MM.1S (cell line): ENCODE measurements at places on chromosomes 3 and 15.
A peak's percentile ranks its signal among the peaks of the same experiment; 100 is the strongest.

GRCh38 chr15:78149805-78150751, 916 bp downstream of the IDH3A start:
- peak; percentile 24 for DNase-seq

GRCh38 chr3:177551431-177551836, 354.2 kb upstream of the TBL1XR1 start:
- no peak for DNase-seq

DNA sequence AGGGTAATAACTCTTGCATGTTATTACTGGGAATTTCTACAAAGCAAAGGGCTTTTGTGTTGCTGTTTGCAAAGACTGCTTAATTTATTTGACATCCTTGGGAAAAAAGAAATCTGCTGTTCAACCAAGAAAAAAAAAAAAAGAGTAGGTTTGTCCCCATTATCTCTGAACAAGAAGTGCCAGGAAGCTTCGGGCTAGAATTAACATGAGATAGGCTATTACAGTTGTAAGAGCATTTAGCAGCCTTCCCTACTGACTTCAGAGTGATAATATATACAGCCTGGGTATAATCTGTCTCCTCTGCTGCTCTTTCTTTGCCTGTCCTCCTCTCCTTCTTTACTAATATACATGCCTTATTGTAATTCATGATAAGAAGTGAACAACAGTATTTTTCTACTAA, 23.3 kb upstream of the CHMP2B start:
- DNase-seq: no peak

DNA sequence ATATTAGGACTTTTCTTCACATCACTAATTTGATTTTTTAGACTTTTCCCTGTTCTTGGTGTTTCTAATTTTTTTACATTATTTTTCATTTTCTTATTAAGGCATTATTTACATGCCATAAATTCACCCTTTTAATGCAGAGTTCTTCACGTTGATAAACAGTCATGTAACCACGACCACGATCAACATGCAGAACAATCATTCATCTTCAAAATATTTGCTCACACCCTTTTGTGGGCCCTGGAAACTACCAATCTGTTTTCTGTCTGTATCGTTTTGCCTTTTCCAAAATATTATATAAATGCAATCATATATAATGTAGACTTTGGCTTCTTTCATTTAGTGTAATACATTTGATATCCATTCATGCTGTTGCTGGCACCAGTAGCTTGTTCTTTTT, 48.7 kb downstream of the ARRDC4 start:
- DNase-seq: no peak

- no peak for DNase-seq
Observed at GRCh38 chr3:126996905-126997304, 14.0 kb downstream of the PLXNA1 start.

DNA sequence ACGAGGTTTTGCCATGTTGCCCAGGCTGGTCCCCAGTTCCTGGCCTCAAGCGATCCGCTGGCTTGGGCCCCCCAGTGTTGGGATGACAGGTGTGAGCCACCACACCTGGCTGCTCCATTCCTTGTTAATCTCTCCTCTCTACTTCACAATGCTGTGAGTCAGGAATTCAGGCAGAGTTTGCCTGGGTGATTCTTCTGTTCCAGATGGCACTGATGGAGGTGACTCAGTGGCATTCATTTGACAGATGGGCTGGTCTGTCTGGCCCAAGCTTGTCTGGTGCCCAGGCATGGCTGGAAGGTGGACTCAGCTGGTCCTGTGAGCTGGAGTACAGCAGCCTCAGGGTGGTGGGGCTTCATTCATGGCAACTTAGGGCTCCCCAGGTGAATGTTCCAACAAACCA, 43.2 kb downstream of the SLC6A20 start:
- DNase-seq: no peak

DNA sequence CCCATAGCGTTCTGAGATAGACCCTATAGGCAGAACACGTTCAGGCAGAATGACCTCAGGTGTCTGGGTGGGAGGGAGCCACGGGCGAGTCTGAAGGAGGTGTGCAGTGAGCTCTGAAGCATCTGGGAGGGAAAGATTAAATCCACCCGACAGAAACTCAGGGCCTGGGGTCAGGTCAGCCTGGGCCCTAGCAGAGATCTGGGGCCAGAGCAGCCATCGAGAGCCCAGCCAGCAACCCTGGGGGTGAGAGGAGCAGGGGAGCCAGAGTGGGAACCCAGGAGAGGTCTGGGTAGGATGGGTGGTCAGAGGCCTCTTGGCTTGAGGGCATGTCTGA, 22.1 kb downstream of the SNX33 start:
- no peak for DNase-seq

- no peak for DNase-seq
Observed at GRCh38 chr15:76075046-76075445, 15.3 kb downstream of the TMEM266 start.

DNA sequence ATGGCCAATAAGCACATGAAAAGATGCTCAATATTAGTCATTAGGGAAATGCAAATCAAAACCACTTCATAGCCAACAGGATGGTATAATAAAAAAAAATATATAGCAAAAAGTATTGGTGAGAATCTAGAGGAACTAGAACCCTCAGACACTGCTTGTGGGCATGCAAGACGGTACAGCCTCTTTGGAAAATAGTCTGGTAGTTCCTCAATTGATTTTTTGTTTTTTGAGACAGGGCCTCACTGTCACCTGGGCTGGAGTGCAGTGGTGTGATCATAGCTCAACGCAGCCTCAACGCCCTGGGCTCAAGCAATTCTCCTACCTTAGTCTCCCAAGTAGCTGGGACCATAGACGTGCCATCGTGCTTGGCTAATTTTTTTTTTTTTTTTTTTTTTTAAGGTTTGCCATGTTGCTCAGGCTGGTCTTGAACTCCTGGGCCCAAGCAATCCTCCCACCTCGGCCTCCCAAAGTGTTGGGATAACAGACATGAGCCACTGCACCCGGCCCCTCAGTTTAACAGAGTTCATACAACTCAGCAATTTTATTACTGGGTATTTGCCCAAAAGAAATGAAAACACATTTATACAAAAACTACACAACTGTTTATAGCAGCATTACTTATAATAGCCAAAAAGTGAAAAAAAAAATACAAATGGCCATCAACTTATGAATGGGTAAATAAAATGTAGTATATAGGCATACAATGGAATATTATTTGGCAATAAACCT, 5.1 kb downstream of the PRC1 start:
- DNase-seq: no peak

DNA sequence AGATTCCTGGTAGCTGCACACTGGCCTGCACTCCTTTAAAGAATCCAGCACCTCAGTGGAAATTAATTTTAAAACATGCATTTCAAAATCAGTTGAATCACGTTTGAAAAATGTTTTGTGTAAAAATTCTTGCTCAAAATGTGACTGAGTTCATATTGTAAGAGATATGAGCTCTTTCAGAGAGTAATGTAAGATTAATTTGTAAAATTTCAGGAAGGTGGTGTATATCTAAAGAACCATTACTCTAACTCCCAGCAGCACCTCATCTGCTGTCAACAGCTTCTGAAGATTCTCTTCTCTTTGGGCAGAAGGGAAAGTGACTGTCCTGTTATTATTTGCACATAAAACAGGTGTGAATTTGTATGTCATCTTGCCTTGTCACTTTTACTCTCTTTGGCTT, 97.5 kb upstream of the PLXNA1 start:
- no peak for DNase-seq

GRCh38 chr3:49266410-49267095, 10.5 kb downstream of the C3orf62 start:
- DNase-seq: no peak

- DNase-seq: peak; percentile 16
Observed at GRCh38 chr15:51737522-51738305, at the start of gene LYSMD2. LYSMD2 (minus strand) TSS chr15:51737655; CDS start chr15:51737622, 33 bp downstream.

DNA sequence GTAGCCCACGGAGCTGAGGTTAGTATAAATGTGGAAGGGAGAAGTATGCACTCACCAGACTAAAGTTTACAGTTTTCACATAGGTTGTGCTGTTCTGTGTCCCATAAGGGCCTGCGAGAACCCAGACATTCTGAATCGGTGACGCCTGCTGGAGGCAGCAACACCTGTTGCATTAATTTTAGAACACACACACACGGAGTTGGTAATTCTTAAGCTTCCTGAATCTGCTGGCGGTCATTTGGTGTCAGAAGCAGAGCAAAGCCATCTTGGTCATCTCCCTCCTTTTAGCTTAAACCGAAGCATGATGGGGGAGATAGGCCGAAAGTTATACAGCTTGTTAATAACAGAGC, 41.1 kb upstream of the AP3B2 start:
- DNase-seq: peak; percentile 62

- DNase-seq: no peak
Observed at GRCh38 chr15:32991619-32992111, 202.8 kb downstream of the FMN1 start.

DNA sequence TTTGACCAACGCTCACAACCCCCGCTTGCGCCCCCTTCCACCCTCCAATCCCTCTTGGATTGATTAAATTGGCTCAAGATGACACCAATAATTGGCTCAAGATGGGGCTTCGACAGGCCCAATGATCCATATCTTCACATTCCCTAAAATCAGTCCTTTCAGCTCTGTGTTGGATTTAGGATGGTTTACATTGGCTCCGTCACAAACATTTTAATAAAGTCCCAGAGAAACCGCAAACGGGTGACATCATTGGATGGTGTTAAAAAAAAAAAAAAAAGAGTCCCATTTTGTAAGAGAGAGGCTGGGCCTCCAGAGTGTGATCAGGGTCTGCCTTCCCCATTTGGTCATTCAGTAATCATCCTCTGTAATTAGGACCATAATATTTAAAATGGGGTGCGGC, 113.4 kb upstream of the MRPS22 start:
- DNase-seq: no peak

DNA sequence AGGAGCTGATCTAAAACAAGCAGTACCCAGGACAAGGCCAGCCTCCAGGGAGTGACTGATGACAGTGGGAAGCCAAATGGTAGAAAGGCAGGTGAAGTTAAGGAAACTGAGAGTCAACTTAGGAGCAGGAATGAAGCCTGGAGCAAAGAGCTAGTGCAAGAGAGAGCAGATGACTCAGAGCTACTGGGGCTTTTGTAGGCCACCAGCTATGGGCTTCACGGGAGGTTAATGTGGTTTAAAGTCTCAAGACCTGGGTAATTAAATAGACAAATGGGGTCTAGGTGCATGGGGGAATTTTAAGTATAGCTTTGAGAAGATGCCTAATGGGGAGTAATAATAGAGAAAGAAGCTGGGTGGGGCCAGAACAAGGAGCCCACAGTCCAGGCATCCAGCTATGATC, 3.1 kb downstream of the CD86 start:
- DNase-seq: no peak

- DNase-seq: peak; percentile 27
Observed at GRCh38 chr3:15097891-15098290, 1.1 kb downstream of the RBSN start.

DNA sequence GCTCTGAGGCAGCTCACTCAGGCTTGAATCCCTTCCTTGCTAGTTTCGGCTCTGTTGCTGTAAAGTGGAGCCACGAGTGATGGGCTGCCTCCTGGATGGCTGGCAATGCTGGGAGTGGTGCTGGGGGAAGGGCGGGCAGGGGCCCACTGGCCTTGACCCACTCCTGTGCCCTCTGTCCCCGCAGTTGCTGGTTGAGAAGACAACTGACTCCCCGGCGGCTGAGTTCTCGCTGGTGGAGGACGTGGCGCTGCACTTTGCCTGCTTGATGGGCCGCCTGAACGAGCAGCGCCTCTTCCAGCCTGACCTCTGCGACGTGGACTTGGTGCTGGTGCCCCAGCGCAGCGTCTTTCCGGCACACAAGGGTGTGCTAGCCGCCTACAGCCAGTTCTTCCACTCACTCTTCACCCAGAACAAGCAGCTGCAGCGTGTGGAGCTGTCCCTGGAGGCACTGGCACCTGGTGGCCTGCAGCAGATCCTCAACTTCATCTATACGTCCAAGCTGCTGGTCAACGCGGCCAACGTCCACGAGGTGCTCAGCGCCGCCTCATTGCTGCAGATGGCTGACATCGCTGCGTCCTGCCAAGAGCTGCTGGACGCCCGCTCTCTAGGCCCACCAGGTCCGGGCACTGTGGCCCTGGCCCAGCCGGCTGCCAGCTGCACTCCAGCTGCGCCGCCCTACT, 4.7 kb downstream of the ZBTB47 start:
- DNase-seq: no peak

GRCh38 chr3:61908382-61908781, 347.0 kb downstream of the PTPRG start:
- no peak for DNase-seq

DNA sequence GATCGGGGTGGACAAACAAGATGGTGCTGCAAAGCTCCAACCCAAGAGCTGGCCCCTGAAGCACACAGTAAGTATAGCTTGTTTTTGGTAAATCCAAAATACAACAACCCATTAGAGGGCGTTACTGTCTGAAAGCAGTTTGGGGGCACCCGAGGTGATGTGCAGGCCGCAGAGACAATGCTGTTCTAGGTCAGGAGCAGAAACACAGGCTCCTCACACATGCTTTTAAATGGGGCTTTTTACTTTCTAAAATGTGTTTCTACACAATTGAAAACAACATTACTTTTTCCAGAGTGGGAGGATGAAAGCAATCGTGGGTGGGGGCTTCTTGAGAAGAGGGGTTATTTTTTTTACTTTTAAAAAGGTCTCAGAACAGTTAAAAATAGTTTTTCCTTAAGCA, 1029.3 kb upstream of the CFAP20DC start:
- no peak for DNase-seq

GRCh38 chr15:70308011-70308734, 210.5 kb upstream of the TLE3 start:
- DNase-seq: no peak

DNA sequence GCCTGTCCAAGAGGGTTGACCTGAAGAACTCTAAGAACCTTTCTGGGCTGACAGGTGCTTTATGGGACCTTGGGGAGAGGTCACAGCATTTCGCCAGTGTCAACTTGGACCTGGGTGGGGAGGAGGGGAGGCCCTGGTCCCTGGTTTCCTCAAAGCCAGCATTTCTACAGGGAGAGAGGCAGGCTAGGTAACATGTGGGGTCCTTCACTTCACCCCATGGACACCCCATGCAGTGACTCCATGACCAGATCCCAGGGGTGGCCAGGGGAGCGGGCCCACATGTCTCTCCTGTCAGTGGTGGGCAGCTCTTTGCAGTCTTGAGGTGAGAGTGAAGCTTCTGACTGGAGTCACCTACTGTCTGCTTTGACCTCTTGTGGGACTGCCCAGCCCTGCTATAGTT, 35.8 kb downstream of the GOLGA6L10 start:
- no peak for DNase-seq

DNA sequence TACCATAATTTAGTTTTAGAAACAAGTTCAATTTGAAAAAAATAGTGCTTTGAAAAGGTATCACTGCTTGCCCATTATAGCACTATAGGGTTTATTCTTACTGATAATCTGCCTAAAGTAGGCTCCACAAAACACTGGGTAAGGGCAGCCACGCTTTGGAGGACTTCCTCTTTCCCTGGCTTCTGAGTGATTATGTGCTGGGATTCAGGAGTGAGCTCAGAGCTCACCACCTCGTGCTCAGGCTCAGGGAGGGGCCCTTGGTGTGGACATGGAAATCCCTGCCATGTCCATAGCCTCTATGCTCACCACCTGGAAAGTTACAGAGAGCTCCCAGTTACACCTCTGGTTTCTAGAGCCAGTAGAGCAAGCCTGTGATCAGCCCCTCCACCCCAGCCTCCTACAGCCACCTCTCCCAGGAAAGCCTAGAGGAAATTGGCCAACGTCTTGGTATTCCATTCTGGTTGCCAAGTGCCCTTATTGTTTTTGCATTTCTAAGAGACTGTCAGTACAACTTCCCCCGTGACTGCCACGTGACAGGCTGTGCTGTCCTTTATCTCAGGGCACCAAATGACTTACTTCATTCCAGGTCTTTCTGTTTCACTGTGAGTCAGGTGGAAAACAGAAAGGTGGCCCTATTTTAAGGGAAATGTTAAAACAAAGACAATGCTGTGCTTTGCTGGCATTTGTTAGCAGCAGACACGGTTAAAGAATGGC, 316.0 kb downstream of the RORA start:
- no peak for DNase-seq
